Choroid plexus epithelial cell (primary cell): ENCODE measurements at places on chromosomes 6 and 20.

GRCh38 chr6:42402184-42402583 lies 49.5 kb downstream of the TRERF1 start:
- DNase-seq: peak; percentile 41

DNA sequence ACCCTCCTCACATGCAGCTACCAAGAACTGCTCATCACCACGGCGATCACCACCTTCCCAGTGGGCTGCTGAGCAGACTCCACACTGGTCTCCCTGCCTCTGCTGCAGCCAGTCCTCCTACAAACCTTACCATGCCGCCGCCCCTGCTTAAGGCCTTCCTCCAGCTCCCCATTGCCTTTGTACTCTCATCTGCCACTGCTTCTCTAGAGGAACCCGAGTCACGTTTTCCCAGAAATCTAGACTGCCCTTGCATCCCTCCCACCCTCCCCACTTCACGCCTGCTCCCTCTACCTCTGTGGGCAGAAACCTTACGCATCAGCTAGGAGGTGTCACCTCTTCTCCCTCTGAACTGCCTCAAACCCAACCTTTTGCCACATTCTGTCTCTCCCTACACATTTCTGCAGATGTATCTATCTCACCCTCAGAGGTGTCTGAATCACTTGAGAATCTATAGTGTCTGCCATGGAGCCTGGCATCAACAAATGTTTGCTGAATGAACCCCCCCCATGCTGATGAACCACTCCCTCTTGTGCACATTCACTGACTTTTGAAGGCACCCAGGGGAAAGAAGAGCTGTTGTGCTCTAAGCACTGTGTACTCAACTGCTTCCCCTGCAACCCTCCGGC lies 4.3 kb downstream of the E2F1 start:
- no peak for DNase-seq

- DNase-seq: peak; percentile 37
Measured at GRCh38 chr6:131001945-131002660, 60.9 kb downstream of the EPB41L2 start.

DNA sequence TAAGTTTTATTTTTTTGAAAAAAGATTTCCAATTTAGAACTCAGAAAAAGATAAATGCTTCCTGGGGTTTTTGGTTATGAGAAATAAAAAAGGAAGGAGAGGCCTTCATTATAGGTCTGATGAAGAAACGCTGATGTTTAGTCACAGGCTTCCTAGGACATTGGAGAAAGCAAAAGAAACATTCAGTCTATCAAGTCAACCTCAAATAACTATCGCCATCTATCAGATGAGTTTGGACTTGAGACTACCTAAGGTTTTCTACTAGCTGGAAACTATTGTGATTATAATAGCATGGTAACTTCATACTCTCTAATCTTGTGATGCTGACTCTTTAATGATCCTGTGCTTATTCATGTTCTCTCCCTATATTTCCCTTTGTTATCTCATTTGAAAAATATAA lies 171.3 kb downstream of the TPBG start:
- DNase-seq: no peak

DNA sequence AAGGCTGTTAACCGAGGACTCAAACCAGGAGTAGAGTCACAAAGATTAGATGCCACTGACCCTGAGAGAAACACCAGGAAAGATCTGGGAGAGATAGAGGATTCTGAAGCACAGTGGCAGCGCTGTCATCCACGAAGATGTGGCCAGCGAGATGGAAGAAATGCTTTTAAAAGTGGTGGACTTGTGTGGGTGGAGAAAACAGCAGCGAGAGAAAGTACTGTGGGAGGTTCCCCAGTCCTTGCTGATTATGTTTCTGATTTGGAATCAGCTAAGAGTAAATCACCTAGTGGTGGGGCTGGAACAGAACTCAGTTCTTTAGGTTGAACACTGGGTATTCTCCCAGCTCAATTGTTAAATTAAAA lies 435 bp upstream of the ZNF322 start:
- DNase-seq: peak; percentile 63

DNA sequence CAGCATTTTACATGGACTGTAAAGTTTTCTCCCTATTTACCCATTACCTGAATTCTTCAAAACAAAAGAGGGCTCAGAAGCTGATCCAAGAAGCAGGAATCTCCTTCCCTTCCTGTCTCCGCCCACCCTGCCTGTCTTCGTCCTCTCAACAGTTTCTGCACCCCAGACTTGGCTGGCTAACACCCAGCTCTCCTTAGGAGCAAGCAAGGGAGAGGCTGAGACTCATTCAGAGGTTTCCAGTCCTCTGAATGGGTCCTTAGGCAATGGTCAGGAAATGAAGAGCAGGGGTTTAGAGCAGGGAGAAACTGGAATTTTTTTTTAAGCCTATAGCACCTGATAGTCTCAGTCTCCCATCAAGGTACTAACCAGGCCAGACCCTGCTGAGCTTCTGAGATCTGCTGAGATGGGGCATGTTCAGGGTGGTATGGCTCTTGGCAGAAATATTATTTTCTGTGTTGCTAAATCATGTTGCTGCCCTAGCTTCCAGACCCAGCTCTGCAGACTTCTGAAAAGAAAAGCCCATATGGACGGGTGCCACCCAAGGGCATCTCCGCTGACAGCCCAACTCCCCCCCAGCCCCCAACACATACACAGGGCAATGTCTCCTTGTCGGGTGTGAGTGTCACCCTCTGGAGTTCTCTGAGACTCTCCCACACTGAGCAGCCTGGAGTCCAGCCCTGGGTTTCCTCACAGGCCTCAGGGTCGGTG lies 74.6 kb upstream of the CD93 start:
- peak; percentile 44 for DNase-seq

DNA sequence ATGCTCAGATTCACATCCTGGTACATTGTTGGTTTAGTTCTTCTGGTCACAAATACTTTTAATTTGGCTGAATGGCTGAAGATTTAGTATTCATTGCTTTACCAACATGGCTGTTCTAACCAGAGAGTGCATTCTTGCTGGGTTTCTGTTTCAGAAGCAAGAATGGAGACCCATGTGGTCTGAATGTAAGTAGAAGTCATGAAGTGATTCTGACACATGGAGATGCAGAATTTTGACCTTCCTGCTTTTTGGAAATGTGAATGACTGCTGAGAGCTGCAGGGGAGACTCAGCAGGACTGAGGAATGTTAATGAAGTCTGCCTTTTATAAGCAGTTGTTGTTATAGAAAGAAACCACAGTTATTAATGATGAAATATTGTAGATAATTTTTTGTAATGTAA lies 576.1 kb upstream of the MARCKS start:
- DNase-seq: peak; percentile 87

- peak; percentile 72 for DNase-seq
Measured at GRCh38 chr6:11412011-11412424, 125.5 kb upstream of the TMEM170B start.

- peak; percentile 30 for DNase-seq
Measured at GRCh38 chr6:28587746-28588075, 62.0 kb downstream of the GPX5 start.

- peak; percentile 67 for DNase-seq
Measured at GRCh38 chr6:41801380-41801779, 13.9 kb downstream of the TOMM6 start.

- no peak for DNase-seq
Measured at GRCh38 chr6:105780146-105780860, 305.8 kb upstream of the PRDM1 start.

- DNase-seq: no peak
Measured at GRCh38 chr6:137756788-137757187, 110.3 kb upstream of the TNFAIP3 start.

GRCh38 chr20:4470375-4470774 lies 251.3 kb upstream of the PRND start:
- no peak for DNase-seq

DNA sequence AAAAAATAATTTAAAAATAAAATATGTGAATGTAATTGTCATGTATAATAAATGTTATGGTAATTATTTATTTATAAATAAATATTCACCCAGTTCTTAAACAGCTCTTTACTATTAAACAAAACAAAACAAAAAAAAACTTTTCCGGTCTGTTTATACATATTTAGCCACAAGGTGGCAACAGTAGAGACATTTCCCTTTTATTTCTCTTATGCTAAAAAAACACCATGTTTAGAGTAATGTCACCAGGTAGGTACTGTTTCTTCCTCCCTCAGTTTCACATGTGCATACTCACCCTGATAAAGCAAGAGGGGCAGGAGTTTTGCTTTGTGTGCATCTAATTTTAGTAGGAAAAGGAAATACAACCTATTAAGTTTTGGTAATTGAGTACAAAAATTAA lies 610.4 kb upstream of the IMPG1 start:
- DNase-seq: peak; percentile 48

DNA sequence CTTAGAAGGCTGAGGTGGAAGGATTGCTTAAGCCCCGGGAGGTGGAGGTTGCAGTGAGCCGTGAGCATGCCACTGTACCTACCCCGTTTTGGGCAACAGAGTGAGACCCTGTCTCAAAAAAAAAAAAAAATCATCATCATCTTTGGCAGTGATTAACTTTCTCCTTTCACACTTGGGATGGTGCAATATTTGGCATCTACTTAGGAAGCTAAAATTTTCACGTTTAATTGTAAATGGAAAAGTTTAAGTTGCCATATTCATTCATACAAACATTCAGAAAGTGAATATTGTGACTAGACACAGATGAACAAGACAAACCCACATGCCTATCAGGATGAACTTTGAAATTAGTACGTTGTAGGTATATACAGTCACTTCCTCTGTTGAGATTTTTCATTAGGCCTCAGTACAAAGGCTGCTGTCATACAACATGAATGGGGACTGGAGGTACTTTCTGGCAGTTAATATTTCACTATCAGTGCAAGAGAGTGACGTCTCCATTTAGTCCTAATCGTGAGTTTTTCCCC lies 10.3 kb downstream of the TOP1 start:
- DNase-seq: no peak

DNA sequence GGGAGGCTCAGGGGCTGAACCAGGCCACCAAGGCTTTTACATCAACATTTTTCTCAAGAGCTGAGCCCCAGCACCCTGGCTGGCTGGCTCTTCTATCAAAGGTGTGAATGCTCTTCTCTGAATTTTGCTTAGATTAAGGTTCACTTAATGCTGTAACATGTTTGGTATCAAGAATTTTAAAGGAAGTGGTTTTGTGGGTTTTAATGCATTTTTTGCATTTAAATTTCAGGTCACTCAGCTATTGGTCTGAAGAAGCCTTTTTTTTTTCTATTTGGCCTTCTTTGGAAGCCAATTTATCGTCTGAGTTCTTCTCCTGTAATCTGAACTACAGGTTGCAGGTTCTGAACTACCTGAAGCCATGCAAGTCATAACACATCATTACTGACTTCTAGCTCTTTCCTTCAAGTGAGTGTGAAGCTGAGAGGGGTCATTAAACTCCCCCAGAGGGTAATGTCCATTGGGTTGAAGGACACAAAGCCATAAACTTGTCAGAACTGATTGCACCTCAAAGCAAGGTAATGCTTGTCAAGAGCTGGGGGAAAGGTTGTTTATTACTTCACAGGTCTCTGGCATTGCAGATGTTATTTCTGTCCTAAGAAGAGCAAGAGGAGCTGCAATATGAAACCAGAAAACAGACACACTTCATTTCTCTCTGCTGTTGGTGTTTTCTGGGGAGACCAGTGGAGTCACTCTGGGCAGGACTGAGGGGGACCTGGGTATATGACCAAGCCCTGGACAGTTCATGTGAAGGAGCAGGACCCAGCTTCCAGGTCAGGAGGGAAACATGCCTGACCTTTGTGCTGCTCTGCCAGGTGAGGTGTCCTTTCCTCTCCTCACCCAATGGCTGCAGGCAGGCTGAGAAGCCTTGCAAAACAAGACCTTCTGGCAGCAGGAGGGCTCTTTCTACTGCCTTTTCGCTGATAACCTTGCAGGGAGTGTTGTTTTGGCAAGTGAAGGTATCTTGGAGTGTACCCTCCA lies 26.1 kb upstream of the NEDD9 start:
- DNase-seq: peak; percentile 33

DNA sequence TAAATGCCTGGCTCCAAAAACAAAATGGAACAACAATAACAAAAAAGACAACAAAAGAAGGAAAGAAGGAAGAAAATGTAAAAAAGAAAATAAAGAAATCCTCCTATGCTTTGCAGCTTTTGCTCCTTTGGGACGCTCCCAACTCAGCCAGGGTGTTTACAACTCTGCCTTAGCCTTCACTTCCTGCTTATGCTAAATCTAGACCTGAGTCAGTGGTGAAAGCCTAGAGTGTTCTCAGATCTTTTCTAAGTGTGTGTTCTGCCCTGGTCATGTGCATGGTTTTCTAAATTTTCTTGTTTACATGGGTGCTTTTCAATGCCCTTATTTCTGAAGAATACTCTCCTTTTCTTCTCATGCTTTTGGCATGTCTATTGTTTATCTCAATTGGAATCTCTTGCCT lies 19.5 kb upstream of the GRM1 start:
- no peak for DNase-seq

- DNase-seq: no peak
Measured at GRCh38 chr20:52193133-52193532, 1.6 kb upstream of the ZFP64 start.

DNA sequence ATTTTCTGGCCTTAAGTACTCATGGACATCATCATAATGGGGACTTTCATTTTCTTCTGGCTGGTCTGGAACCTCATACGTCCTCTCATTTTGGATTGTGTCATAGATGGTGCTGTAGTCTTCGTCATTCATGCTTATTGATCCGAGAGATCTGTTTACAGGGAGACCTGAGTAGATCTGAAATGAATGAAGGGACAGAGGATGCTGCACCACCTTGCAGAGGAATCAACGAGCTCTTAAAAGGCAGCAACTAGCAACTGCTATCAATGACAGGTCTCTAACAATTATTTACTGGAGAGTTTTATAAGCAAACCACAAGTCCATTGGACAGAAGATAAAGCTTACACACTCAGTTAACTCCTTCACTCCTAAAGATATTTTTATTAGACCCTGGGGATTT lies 49.7 kb upstream of the ENPP4 start:
- DNase-seq: no peak

DNA sequence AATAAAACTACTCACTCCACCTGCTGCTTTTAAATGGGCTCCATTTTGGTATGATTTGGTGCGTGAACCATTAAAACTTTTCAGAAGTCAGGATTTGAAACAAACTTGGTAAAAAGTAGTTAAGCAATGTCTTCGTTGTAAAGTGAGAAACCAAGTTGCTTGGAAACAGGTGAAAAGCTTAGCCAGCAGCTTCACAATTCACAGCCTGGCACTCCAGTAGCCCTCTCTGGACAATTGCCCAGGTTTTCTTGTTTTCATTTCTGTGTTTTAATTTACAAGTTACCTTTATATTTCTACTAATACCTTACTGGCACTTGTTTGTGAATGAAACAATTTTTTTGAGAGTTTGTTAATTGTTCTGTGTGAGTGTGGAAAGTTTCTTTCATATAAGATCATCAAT lies 12.8 kb downstream of the NT5E start:
- no peak for DNase-seq

- DNase-seq: no peak
Measured at GRCh38 chr6:35491558-35492257, 5.2 kb downstream of the TEAD3 start.

GRCh38 chr20:54654450-54654849 lies 179.1 kb downstream of the DOK5 start:
- no peak for DNase-seq
